ENCODE measurements at places on chromosomes 5 and 9.

GRCh38 chr5:6713274-6714225 lies at the start of gene TENT4A:
TENT4A (plus strand) TSS chr5:6713432; CDS start chr5:6713984, 552 bp downstream.
- no peak for DNase-seq

DNA sequence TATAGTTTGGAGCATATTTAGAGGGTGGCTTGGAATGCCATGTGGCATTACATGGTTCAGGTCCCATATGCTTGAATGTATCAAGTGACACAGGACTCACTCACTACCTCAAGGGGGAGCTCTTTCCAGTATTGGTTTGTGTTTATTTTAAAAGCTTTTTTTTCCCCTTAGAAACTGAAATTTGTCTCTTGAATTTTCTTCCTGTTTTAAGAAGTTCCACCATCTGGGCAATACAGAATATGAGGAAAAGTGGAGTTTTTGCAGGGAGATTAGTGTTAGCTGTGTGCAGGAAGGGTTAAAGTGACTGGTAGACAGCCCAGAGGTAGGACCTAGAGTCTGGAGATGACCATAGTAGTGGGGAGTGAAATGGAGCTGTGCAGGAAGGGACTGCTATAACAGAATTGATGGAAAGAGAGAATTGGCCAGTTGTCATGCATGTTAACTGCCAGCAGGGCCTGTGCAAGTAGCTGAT lies 36.6 kb downstream of the CTNNA1 start:
- no peak for DNase-seq

DNA sequence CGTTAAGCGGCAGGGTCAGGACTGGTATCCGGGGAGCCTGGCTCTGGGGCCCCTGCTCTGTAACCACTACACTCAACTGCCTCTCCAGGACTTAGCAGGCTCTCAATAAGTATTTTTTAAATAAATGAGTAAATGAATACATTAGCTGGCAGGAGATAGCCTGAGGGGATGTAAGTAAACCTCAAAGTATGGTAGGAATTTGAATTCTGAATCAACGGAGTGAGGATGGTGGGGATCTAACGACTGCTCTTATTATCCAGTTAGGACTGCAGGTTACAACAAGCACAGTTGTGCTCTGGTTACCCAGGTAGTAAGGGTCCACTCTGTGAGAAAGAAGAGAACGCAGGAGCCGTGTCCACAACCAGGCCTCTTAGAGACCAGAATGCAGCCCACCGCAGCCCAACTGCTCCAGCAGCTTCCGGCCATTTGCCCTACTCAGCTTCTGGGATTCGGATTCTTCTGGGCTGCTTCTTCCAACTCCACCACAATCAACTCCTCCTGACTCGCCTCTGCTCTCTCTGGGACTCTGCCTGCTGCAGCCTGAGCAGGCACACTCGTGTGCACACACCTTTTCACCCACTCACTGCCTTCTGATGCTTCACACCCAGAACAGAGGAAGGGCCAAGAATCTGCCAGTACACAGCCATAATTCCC lies 52.6 kb downstream of the MED27 start:
- no peak for DNase-seq

DNA sequence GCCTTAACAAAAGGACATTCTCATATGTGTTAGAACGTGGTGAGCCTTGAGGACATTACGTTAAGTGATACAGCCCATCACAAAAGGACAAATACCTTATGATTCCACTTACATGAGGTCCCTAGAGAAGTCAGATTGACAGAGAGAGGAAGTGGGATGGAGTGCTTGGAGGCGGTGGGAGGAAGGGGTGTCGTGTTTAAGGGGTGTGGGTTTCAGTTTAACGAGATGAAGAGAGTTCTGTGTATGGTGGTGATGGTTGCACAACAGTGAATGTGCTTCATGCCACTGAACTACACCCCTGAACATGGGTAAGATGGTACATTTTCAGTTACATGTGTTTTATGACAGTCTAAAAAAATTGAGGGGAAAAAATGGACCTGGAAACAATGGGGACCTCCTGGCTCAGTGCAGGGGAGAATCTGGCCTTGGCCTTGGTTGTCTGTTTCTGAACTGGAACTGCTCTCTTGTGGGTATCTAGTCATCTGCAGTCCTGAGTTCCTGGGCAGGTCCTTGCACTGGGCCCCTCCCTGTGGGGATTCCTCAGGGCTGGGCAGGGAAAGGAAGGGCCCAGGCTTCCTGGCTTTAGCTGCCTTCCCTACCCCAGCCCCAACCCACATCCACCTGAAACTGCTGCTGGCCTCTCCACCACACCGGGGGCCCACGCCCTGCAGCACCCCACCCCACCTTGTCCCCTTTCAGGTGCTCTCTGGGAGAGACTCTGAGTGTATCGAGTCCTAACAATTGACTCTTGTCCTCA lies 17.8 kb downstream of the LRRC8A start:
- DNase-seq = no peak

- DNase-seq = no peak
Measured at GRCh38 chr9:112258106-112258505, 75.3 kb downstream of the PTBP3 start.

- DNase-seq = no peak
Measured at GRCh38 chr9:109001275-109001676, 12.0 kb downstream of the CTNNAL1 start.

DNA sequence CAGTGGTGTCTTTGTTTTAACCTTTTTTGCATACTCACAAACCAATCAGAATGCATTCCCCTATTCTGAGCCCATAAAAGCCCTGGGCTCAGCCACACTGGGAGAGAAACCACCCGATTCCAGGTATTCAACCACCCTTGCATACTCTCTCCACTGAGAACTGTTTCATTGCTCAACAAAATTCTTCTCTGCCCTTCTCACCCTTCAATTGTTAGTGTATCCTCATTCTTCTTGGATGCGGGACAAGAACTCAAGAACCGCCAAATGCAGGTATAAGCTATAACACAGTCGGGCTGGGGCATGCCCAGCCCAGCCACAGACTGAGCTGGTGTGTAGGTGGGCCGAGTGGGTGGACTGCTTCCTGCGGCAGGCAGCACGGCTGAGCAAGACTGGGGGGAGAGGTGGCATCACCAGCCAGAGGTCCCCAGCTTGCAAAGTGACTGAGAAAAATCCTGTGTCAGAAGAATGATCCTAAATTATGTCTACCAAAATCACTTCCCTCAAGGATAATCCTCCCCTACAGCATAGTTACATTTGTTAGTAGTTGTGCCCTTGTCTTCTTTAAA lies 141.0 kb downstream of the SSBP2 start:
- no peak for DNase-seq

- DNase-seq = no peak
Measured at GRCh38 chr9:38687389-38687842, 32.5 kb downstream of the FAM240B start.

DNA sequence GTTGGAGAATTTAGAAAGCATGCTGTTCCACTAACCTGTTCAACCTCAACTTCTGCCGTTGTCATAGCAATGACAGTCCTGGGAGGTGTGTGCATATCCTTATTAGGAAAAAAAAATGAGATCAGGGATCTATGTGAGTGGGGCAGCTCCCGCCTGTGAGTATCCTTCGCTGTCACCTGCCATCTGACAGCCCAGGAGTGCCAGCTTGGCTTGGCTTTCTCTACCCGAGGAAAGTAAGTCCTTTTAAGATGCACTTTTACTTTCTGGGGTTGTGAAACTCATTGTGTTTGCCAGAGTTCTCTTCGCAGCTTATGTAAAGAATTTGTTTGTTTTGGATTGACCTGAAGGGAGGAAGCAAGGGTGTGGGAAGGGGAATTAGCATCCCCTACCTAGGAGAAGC lies 21.8 kb downstream of the PCDHAC2 start:
- DNase-seq = no peak

- DNase-seq = no peak
Measured at GRCh38 chr5:7876867-7877266, 7.9 kb downstream of the MTRR start.

- DNase-seq = no peak
Measured at GRCh38 chr9:84862308-84862707, 192.8 kb downstream of the NTRK2 start.

- DNase-seq = no peak
Measured at GRCh38 chr5:1298067-1298551, 3.2 kb upstream of the TERT start.

GRCh38 chr9:70410368-70410767 lies 4.1 kb downstream of the KLF9 start:
- no peak for DNase-seq

DNA sequence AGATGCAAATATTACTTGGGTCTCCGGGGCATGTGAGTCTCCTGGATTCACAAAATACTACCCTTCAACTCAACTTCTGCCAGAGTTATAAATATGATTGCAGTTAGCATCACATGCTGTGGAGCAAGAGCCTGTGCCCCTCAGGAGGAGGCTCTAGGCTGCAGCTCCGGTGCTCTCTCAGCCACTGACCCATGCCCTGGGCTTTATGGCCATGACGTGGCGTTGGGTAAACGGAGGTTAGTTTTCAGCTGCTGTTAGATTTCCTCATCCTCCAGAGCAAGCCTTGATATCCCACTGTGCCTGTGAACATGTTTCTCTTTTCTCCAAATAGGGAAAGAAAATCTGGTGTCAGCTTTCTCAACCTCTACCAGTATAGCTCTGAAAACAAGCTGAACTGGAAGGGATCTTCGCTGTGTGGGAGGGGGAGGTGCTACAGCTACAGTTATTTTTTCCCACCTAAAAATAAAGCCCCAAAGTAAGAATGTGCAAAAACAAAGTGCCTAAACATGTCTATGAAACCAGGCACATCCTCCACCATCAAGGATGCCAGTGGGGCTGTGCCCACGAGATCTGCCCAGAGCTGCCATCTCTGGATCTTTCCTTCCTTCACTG lies 124.4 kb upstream of the GPR151 start:
- no peak for DNase-seq

DNA sequence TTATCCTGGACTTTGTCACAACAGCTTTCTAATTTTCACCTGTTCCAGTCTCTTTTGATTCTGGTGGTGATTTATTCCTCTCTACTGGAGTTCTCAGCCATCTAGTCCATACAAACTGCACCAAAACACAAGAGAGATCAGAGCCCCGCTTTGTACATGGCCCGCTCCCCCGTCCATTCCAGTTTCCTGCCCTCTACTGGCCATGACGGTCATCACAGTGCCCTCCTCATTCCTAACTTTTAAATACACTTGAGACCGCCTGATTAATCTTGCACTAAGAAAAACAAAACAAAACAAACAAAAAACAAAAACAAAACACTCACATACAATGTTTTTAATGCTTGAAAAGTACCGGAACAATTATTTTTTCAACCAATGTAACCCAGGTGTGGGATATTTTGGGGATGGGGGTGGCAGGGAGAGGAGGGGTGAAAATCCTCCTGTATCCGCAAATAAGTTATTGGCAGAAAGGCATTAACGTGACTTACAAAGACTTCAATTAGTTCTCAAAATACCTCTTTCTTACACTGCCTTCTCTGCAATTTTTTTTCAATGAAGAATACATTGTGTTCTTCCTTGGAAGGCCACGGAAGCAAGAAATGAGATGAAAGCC lies 84.8 kb upstream of the PAM start:
- DNase-seq = no peak

DNA sequence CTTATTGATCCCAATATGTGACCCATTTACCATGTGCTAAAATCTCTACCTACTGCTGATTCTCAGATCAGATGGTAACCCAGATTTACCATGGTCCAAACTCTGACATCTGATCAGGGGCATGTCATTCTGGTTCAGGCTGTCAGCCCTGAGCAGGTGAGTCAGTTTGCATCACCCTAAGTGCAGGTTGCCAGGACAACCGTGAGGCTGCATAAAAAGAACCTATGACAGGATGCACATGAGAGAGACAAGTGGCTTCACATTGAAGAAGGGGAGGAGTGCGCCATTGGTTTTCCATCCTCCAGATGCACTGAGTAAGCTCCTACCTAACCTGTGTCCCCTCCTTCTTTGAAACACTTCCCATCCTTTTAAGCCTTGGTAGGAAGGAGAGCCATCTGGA lies 801 bp upstream of the PRSS3 start:
- DNase-seq = no peak

GRCh38 chr5:154620411-154620810 lies 134.8 kb upstream of the LARP1 start:
- DNase-seq = no peak

DNA sequence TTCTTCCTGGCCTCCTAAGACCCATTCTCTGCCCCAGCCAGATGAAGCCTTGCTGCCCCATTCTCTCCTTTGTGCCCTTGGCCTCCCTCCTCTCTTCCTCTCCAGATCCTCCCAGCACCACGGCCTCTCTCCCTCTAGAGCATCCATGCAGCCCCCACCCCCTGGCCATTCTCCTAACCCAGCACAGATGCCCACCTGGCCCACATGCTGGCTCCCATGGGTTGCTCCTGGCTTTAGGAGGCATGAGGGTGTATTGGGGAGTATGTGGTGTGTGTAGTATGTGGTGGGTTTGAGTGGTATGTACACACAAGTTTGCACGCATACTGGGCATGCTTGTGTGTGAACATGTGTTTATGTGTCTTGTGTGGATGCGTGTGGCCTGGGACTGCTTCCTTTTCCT lies 47.1 kb downstream of the FOXI1 start:
- no peak for DNase-seq

DNA sequence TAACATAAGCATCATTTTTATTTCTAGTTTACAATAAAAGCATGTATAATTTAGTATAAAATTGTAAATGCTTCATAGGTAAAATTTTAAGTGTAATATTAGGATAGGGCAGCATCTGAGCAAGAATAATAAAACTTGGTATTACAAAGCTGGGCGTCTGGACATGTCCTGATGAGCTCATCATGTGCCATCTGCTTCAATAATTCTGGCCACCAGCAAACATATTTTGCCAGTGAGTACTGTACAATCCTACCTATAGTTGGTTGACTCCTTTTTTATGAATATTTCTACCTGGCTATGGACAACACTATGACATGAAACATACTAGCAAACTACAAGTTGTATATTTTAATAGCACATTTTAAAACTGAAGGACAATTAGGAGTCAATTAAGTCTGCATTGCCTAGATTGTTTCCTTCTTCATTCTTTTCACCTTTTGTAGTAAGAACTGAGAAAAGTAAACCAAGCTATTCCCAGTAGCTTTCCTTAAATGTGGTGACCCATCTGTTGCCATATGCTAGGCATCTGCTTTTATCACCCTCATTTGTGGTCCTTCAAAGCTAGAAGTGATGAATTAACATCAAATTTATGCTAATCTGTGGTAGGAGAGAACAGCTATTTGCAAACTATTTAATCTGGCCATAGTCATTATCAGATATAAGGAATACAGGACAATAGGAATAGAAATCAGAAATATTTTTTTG lies 23.4 kb downstream of the LURAP1L start:
- no peak for DNase-seq

DNA sequence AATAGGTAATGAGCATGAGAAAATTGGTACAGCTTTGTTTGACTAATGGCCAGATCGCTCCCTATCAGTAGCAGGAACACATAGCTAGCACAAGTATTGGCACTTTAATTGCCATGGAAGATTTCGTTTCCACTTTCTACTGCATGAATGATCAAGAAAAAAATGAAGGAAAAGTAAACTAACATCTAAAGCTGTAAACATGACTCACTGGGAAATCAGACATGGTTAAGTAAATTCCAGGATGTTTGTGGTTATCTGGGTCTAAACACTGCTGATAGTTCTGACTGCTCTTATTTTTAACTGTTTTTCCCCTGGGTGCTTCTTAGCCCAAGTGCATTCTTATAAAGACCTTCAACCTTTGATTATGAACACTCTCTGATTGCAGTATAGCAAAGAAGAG lies 388.9 kb downstream of the NR2F1-AS1 start:
- no peak for DNase-seq

- no peak for DNase-seq
Measured at GRCh38 chr9:127264462-127265219, at the start of gene GARNL3. GARNL3 (plus strand) TSS chr9:127264774; CDS start chr9:127264878, 104 bp downstream.

GRCh38 chr5:44312374-44312773 lies 76.8 kb downstream of the FGF10 start:
- no peak for DNase-seq
